CD8-positive, alpha-beta memory T cell (primary cell): ENCODE measurements at places on chromosomes 3 and 15.

GRCh38 chr15:73078722-73079121 is 26.5 kb downstream of the NEO1 start:
- no peak overlapping the region for H3K27ac ChIP-seq
- DNase-seq = no peak
- no peaks in the 10 kb centered on the region for H3K36me3 ChIP-seq
- no peaks in the 10 kb centered on the region for H3K27me3 ChIP-seq
- no peak overlapping the region for H3K4me3 ChIP-seq
- no peaks in the 10 kb centered on the region for H3K4me1 ChIP-seq

DNA sequence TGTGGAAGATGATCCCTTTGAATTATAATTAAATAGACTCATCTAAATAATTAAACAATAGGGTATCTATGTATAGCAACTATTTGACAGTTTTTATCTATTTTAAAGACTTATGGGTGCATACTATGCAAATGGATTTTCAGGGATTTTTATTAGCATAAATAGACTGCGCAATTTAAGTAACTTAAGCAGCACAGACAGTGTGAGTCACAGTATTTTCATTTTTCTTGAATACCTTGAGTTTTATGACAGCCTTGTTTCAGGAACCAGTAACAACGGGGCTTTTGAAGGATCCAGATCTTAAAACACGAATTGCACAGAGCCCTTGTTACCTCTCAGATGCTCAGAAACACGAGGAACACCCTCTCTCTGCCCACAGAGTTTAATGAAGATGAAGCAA is 175.5 kb upstream of the CD96 start:
- no peaks in the 10 kb centered on the region for H3K36me3 ChIP-seq
- H3K27me3 ChIP-seq = no peaks in the 10 kb centered on the region
- no peak overlapping the region for H3K27ac ChIP-seq
- no peak overlapping the region for H3K4me3 ChIP-seq
- H3K4me1 ChIP-seq = no peaks in the 10 kb centered on the region

- H3K36me3 ChIP-seq = no peaks in the 10 kb centered on the region
- H3K27me3 ChIP-seq = no peaks in the 10 kb centered on the region
- H3K27ac ChIP-seq = no peak overlapping the region
Measured at GRCh38 chr3:31600431-31600830, 67.7 kb downstream of the STT3B start.

- no peaks in the 10 kb centered on the region for H3K4me1 ChIP-seq
- no peaks in the 10 kb centered on the region for H3K27me3 ChIP-seq
- no peak overlapping the region for H3K4me3 ChIP-seq
- H3K27ac ChIP-seq = no peak overlapping the region
- DNase-seq = no peak
- H3K36me3 ChIP-seq = no peaks in the 10 kb centered on the region
Measured at GRCh38 chr15:86489981-86490380, 410.3 kb downstream of the AGBL1 start.

DNA sequence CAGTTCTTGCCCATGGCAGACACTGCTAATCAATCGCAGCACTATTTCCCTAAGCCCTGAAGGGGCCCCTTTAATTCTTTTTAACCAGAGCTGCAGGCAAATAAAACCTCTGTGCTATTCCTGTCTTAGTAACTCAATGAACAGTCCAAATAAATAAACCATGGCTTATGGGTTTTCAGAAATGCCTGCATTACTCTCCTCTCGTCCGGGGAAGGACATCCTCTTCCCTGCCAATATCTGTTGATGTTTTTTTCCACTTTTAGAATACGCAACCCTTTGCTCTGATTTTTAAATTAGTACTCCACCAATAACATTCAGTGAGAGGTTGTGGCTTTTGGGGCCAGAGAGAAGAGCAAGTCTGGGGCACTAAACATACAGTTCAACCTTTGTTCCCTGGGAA is 35.2 kb upstream of the PRICKLE2 start:
- no peak overlapping the region for H3K27ac ChIP-seq
- no peak for DNase-seq
- H3K4me3 ChIP-seq = no peak overlapping the region

DNA sequence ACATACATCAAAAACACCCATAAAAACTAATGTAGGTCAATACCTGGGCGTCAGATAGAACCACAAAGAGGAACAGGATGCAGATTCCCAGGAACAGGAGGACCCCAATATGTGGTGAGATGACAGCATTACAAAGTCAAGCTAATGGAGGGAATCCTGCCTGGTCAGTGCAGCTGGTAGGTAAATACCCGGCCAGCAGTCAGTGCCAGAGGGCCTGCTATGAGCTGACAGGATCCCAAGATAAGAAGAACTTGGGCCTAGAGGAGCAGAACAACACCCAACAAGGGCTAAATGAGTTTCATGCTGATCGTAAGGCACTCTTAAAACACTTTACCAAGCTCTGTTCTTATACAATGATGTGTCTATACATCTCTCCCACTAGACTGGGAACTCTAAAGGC is 61.2 kb upstream of the KCNMB2 start:
- no peaks in the 10 kb centered on the region for H3K27me3 ChIP-seq
- no peak overlapping the region for H3K4me3 ChIP-seq
- H3K36me3 ChIP-seq = no peaks in the 10 kb centered on the region
- no peak for DNase-seq
- H3K27ac ChIP-seq = no peak overlapping the region
- H3K4me1 ChIP-seq = no peaks in the 10 kb centered on the region

- no peaks in the 10 kb centered on the region for H3K4me1 ChIP-seq
- H3K27ac ChIP-seq = no peak overlapping the region
- no peaks in the 10 kb centered on the region for H3K36me3 ChIP-seq
- no peak overlapping the region for H3K4me3 ChIP-seq
Measured at GRCh38 chr3:174266476-174266875, 592.7 kb upstream of the NAALADL2 start.

- no peaks in the 10 kb centered on the region for H3K4me1 ChIP-seq
- no peak overlapping the region for H3K4me3 ChIP-seq
- no peak overlapping the region for H3K27ac ChIP-seq
- H3K27me3 ChIP-seq = no peaks in the 10 kb centered on the region
Measured at GRCh38 chr3:177231242-177231641, 34.0 kb upstream of the TBL1XR1 start.

- no peak overlapping the region for H3K4me3 ChIP-seq
- H3K4me1 ChIP-seq = no peaks in the 10 kb centered on the region
- no peaks in the 10 kb centered on the region for H3K36me3 ChIP-seq
- no peak for DNase-seq
Measured at GRCh38 chr15:81030301-81030750, 29.6 kb downstream of the TLNRD1 start.

DNA sequence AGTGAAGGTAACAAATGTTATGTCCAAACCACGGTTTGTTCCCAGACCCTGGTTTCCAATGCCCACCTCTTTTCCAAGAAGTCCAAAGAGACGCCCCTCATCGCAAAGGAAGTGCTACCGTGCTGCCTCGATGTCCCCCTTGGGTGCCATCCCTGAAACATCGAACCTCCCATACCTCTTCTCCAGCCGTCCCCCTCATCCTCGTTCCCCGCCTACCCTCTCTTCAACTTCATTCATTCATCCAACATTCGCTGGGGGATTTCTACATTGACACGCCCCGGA is 467 bp downstream of the TIPIN start:
- peak overlapping the region; percentile 92 for H3K4me3 ChIP-seq
- H3K4me1 ChIP-seq = peaks cover 15% of the 10 kb centered on the region
- H3K36me3 ChIP-seq = no peaks in the 10 kb centered on the region
- no peaks in the 10 kb centered on the region for H3K27me3 ChIP-seq

DNA sequence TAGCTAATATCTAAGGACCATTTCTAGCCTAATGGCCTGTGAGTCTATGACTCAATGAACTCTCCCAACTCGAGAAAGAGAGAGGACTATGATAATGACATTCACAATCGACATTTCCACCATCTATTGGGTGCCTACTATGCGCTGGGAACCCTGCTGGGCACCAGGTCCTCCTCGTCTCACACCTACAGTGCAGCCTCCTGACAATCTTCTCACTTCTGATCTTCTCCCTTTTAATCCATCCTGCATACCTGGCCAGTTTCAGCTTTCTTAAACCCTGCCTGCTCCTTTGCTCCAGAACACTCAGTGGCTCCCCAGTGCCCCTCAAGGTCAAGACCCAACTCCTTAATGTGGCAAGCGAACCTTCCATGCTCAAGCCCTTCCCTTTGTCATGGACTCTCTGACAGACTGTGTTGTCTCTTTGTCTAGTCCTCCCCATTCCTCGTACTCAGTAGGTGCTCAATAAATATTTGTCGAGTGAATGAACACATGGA is 3.5 kb upstream of the SLC6A1 start:
- H3K36me3 ChIP-seq = no peaks in the 10 kb centered on the region
- peaks cover 13% of the 10 kb centered on the region for H3K27me3 ChIP-seq
- H3K27ac ChIP-seq = no peak overlapping the region
- no peak overlapping the region for H3K4me3 ChIP-seq

GRCh38 chr15:90142216-90143165 is 40.2 kb upstream of the IDH2 start:
- peak; percentile 7 for DNase-seq
- H3K27ac ChIP-seq = peak overlapping the region; percentile 51
- peaks cover 13% of the 10 kb centered on the region for H3K4me1 ChIP-seq

GRCh38 chr3:147654827-147655226 is 245.7 kb downstream of the ZIC1 start:
- no peaks in the 10 kb centered on the region for H3K27me3 ChIP-seq
- H3K4me1 ChIP-seq = no peaks in the 10 kb centered on the region
- no peak for DNase-seq
- H3K4me3 ChIP-seq = no peak overlapping the region

- H3K36me3 ChIP-seq = no peaks in the 10 kb centered on the region
- peaks cover 34% of the 10 kb centered on the region for H3K4me1 ChIP-seq
- DNase-seq = no peak
- peak overlapping the region; percentile 89 for H3K27ac ChIP-seq
- no peaks in the 10 kb centered on the region for H3K27me3 ChIP-seq
Measured at GRCh38 chr3:155853214-155854140, 750 bp downstream of the SLC33A1 start.

DNA sequence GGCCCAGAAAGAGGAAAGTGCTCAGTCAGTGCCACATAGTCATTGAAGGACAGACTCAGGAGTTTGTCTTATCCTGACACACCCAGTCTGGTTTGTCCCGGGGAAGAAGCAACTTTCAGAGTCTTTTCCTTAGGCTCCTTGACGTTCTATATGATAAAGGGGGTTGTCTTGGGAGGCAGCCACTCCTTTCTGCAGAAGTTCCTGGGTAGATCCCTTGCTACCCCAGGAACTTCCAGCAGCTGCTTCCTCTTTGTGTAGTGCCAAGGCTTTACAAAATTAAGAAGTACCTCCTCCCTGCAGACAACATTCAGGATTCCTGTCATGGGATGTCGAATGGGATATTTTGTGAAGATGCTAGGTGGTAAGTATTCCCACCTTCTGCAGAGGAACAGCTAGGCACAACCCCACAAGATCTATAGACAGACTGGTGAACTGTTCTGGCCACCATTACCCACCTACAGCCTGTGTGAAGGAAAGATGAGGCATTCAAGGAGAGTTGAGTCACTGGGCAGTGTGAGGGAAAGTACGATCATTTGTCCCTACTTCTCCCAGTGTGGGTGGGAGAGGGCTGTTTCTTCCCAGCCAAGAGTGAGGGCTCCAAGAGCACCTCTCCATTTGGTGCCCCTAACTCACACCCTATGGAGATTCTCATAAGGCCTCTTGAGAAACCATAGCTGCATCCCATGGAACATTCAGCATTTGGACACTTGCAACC is 11.3 kb downstream of the TMEM266 start:
- H3K36me3 ChIP-seq = no peaks in the 10 kb centered on the region
- no peak overlapping the region for H3K27ac ChIP-seq
- H3K4me3 ChIP-seq = no peak overlapping the region
- H3K27me3 ChIP-seq = no peaks in the 10 kb centered on the region

GRCh38 chr3:41600616-41601015 is 361.3 kb downstream of the ULK4 start:
- H3K27me3 ChIP-seq = no peaks in the 10 kb centered on the region
- H3K27ac ChIP-seq = no peak overlapping the region
- H3K4me1 ChIP-seq = no peaks in the 10 kb centered on the region
- H3K4me3 ChIP-seq = no peak overlapping the region
- H3K36me3 ChIP-seq = no peaks in the 10 kb centered on the region

- DNase-seq = no peak
- H3K27ac ChIP-seq = no peak overlapping the region
- no peaks in the 10 kb centered on the region for H3K36me3 ChIP-seq
Measured at GRCh38 chr3:195568630-195569029, 15.1 kb downstream of the APOD start.

DNA sequence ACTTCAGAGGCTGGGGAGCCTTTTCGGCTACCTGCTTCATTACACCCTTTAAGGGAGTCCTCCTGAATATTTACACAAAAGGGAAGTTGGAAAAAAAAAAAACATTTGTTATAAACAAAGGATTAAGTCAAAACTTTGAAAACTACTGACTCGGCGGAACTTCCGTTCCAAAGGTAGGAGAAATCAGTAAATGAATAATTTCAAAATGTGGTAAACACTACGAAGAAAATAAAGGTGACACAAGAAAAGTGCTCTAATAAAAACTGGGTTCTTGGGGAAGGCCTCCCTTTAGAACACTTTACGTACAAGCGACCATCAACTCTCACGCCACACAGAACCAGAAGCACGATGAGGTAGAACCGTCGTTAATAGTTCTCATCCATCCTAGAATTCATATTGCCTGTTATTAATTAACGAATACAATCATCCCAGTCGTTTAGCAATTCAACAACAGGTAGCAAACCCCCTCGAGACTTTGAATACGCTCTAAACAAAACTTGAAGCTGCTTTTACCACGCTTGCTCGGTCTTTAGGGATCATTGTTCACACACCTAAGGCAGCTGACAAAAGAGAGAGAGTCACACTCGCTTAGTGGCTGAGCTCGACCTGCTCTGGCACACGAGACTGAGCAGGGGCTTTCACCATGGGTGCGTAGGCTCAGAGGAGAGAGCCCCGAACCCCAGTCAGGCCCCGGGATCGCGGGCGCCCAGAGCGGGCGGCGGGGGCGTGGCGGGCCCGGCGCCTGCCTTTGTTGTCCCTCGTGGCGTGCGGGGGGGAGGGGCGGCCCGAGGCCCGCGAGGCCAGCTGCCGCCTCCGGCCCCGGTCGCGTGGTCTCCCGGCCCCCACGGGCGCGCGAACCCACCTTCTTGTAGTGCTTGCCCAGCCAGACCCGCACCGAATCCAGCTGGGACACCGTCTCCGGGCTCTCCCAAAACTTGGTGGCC is 680 bp downstream of the SMARCC1 start:
- peak overlapping the region; percentile 64 for H3K4me3 ChIP-seq
- no peaks in the 10 kb centered on the region for H3K36me3 ChIP-seq
- no peaks in the 10 kb centered on the region for H3K27me3 ChIP-seq
- peaks cover 40% of the 10 kb centered on the region for H3K4me1 ChIP-seq

DNA sequence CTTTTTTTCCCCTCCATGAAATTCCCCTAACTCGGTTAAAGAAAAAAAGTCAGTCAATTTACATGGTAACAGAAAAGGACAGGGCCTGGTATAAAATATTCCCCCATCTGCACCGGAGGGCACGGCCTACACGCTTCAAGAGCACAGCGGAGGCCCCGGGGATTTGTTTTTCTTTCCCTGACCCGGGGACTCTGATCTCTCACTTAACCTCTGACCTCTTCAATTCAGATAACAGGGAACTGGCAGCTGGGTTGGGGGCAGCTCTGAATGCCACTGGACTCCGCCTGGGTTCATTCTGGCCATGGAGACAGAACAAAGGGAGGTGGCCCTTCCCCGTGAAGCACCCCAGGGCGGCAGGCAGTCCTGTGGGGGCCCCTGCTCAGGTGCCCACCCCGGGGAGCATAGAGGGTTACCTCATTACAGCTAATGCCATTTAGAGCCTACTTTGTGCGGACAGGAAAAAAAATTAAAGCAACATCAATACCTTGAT is 257.5 kb downstream of the SHQ1 start:
- no peaks in the 10 kb centered on the region for H3K4me1 ChIP-seq
- no peaks in the 10 kb centered on the region for H3K27me3 ChIP-seq
- H3K4me3 ChIP-seq = no peak overlapping the region
- no peak overlapping the region for H3K27ac ChIP-seq
- no peak for DNase-seq
